SJCRH30 (cell line): ENCODE measurements at places on chromosomes 4 and X. TPM values are rescaled to one million over a fixed set of nuclear protein-coding genes. Genes with fewer than 3 reads are reported as not detected.

The SRP72 gene
- total RNA-seq = 115 and 133 TPM in 2 replicates

The SMC1A gene
- 58.6 and 58.8 TPM in 2 replicates for total RNA-seq

The PRPS2 gene
- total RNA-seq = 79.8 and 86.3 TPM in 2 replicates

The HSFX2 gene
- total RNA-seq = not detected in 2 replicates

The ESX1 gene
- total RNA-seq = not detected in 2 replicates

The ADAM29 gene
- total RNA-seq = not detected in 2 replicates

The SYTL4 gene
- total RNA-seq = not detected in 2 replicates

The RAB40A gene
- 0.04 TPM in 1 of 2 replicates, not detected in the other for total RNA-seq

The CCDC158 gene
- not detected in 2 replicates for total RNA-seq

The MAP9 gene
- total RNA-seq = 4.1 and 5.0 TPM in 2 replicates

The AMMECR1 gene
- 11.2 and 12.4 TPM in 2 replicates for total RNA-seq
